NCI-H2081 (cell line): ENCODE measurements at places on chromosomes 13 and 19.

DNA sequence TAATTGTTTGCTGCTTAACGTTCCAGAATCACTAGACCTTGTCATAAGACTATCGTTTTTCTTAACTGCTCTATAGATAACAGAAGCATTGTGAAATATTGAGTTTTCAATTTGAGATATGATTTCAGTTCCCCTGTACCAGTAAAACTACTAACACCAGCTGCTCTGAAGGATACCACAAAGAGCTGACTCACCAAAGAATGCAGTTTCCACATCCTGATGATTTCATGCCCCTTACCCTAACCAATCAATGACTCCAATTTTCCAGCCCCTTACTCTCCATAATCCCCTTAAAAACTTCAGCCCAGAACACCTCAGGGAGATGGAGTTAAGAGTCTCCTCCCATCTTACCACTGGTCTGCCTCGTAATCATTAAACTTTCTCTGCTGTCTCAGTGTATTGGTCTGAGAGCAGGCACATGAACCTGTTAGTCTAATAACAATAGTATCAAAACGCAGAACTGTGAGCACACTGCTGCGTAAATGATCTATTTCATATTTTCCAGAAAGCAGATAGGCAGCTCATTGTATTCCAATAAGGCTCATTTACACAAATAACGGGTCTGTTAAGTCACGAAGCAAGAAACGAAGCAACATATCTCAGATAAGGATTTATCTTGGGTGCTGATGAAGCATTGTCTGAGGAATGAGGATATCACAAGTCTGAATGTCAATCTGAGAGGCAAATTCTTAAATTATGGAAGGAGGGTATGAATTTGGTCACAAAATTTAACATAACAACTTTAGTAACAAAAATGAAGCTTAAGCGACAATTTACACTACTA lies 14.1 kb upstream of the CCNA1 start:
- DNase-seq: no peak

- DNase-seq: peak; percentile 83
Measured at GRCh38 chr19:48674921-48675824, 2.4 kb upstream of the NTN5 start.

DNA sequence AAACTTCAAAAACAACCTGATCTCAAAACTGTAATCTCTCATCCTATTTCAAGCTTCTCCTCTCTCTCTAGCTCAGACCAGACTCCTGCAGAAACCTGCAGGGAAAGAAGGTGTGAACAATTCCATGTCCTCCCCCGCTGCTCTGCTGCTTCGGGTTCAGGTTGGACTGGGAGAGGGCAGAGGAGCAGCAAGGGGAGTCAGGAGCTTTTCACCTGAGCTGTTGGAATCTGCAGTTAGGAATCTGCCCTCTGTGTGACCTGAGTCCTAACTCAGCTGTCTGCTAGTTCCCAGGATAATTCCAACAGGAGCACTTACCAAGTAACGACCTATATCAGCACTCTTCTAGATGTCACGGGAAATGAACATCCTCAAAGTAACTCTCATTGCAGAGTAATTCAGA lies 118.3 kb downstream of the DNAJC15 start:
- no peak for DNase-seq

DNA sequence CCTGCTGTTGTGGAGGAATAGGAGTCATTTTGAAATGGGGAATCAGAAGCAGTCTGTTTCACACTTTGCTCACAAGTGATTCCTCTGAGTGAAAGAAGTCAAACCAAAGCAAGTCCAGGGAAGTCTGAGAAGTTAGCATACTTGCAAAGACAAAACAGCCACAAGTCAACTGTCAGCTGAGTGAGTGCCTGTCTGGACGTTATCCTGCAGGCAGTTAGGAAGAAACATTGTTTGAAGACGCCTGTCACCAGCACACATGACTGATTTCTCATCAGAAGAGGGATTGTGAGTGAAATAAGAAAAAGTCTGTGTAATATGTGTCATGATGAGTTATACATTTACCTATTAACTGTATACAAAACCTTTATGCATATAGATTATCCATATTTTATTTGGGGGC lies 153.5 kb downstream of the KCNRG start:
- DNase-seq: no peak

DNA sequence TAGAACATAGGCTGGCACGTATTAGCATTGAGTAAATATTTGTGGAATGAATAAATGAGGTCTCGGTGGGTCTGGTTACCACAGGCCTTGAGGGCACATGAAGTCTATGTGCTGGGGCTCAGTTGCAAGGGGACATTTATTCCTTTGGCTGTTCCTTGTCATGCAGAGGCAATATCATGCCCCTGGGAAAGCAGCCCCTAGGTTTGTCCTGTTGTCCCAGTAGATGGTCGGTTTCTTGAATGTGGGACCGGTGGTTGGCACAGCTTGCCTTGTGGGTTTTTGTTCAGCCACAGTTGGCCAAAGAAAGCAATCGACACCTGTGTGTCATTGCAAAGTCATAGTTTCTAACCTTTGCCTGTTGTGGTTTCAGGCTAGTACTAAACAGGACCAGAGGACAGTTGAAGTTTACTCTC lies 24.7 kb upstream of the GPR183 start:
- DNase-seq: no peak

- DNase-seq: no peak
Measured at GRCh38 chr13:80117515-80117914, 223.4 kb downstream of the SPRY2 start.

GRCh38 chr13:58712191-58712590 lies 1080.6 kb downstream of the PCDH17 start:
- DNase-seq: no peak

- DNase-seq: no peak
Measured at GRCh38 chr19:16520986-16521624, 21.1 kb downstream of the CHERP start.

DNA sequence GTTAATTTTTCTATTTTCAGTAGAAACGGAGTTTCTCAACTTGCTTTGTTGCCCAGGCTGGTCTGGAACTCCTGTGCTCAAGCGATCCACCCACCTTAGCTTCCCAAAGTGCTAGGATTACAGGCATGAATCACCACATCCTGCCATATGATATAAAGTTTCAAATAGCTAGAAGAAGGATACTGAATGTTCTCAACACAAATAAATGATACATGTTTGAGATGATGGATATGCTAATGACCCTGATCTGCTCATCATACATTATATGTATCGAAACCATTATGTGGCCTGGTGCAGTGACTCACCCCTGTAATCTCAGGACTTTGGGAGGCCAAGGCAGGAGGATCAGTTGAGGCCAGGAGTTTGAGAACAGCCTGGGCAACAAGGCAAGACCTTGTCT lies 11.5 kb downstream of the CIB3 start:
- no peak for DNase-seq

GRCh38 chr13:40982772-40983171 lies 36.3 kb downstream of the ELF1 start:
- DNase-seq: no peak

DNA sequence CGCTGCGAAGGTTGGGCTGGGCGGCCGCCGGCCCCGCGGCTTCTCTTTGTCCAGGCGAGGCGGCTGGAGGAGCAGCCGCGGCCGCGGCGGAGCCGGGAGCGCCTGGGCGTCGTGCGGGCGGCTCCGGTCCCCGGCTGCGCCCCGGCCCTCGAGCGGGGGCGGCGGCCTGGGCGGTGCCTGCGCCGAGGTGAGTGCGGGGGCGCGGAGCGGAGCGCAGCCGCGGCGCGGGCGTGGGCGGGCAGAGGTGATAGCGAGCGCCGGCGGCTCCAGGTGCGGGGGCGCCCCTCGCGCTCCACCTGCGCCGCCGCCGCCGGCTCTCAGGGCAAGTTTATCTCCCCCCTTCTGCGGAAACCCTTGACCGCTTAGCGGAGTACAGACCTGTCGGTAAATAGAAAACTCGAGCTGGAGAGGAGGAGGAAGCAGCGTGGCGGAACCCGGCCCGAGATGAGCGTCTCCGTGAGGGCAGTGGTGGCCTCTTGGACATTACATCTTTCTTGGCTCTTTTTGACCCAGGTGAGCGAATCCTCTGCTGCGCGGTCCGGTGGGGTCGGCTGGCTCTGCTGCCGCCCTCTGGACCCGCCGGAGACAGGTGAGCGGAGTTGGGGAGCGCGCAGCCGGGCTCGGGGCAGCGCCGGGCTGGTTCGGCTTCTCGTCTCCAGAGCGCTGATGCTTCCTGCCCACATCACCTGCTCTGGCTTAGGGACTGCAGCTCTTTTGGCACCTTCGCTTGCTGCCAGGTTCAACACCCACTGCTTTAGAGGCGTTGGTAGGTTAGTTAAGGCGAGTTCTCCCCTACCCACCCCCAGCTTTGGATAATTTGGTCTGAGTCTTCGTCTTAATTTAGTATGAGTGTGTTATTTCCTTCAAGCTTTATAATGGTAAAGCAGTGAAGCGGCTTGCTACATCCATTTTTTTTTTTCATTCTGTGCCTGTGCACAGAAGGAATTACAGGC lies at the start of gene MTUS2:
TSS of gene MTUS2 (plus strand) at position 241 of the 953 bp plus-strand sequence.
- no peak for DNase-seq

DNA sequence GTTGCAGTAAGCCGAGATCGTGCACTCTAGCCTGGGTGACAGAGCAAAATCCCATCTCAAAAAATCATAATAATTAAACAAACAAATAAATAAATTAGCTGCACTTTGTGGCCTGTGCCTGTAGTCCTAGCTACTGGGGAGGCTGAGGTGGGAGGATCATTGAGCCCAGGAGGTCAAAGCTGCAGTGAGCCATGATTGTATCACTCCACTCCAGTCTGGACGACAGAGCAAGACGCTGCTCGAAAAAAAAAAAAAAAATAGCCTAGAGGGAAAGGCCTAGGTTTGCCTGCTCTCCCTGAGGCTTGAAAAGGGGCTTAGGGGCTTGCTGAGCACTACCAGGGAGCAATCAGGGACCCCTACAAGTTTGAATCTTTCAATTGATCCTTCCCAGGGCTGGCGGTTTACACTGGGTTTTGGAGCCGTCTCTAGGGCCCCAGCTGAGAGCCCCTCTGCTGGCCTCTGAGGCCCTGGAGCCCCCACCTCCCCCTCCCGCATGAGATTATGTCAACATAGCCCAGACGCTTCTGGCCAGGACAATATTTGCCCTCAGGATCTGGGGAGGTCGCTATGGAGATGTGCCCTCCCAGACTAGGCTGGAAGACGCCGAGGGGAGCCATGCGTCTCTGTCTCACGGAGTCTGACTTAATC lies 10.4 kb upstream of the GIPR start:
- no peak for DNase-seq

GRCh38 chr13:46983881-46984280 lies 87.0 kb upstream of the HTR2A start:
- DNase-seq: no peak

DNA sequence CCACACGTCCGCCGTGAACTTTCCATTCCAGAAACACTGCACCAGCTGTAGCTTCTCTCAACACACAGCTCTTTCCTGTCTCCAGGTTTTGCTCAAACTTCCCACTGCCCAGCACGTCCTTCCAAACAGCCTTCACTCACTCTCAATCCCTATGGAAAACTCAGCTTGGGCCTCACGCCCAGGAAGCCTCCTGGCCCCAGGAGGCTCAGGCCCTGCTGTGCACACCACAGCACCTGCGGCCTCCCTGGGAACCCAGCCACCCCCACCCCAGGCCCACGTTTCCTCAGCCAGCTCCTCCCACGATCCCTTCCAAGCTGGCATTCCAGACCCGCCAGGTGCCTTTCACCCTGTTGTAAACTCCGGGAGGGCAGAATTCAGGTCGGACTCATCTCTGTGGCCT lies 35.2 kb downstream of the C13orf46 start:
- peak; percentile 13 for DNase-seq

- no peak for DNase-seq
Measured at GRCh38 chr19:10617409-10618121, 7.8 kb upstream of the SLC44A2 start.

GRCh38 chr19:3480383-3481091 lies at the start of gene SMIM24:
TSS of gene SMIM24 (minus strand) at chr19:3480525. CDS start at chr19:3480463, 62 bp downstream.
- no peak for DNase-seq

GRCh38 chr13:46642254-46642653 lies 89.3 kb downstream of the LRCH1 start:
- no peak for DNase-seq

GRCh38 chr13:50319635-50320255 lies 304.5 kb downstream of the KCNRG start:
- DNase-seq: no peak

DNA sequence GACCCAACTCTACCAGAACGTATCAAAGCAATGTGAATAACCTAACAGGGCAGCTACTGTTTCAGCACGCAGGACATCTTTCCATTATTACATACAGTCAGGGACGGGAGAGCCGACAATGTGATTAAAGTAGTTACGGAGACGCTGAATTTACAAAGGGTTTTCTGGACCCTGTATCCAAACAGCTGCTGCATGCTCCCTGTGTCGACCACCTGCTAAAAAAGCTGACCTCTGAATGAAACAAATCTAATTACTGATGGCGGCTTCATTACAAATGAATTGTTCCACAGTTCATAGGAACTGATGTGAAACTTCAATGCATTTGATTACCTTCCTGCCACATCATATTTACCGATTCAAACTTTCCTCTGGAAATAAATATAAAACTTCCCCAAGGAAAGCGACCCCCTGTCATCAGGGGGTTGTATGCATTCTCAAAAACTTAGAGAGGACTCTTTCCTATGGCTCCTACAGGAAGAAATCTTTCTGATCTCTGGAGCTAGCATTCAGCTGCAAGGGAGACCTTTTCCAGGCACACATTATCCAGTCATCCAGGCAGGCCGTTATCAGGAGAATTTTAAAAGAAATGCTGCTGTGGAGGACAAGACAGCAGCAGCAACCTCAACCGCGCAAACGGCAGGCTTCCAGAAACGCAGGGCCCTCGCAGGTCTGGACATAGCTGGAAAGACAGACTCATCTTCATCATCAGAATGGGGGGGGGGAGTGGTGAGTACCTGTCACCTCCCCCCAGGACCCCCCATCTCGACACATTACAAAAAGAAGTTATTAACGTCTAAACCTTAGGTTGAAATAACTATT lies 3.1 kb downstream of the EFNB2 start:
- DNase-seq: no peak

DNA sequence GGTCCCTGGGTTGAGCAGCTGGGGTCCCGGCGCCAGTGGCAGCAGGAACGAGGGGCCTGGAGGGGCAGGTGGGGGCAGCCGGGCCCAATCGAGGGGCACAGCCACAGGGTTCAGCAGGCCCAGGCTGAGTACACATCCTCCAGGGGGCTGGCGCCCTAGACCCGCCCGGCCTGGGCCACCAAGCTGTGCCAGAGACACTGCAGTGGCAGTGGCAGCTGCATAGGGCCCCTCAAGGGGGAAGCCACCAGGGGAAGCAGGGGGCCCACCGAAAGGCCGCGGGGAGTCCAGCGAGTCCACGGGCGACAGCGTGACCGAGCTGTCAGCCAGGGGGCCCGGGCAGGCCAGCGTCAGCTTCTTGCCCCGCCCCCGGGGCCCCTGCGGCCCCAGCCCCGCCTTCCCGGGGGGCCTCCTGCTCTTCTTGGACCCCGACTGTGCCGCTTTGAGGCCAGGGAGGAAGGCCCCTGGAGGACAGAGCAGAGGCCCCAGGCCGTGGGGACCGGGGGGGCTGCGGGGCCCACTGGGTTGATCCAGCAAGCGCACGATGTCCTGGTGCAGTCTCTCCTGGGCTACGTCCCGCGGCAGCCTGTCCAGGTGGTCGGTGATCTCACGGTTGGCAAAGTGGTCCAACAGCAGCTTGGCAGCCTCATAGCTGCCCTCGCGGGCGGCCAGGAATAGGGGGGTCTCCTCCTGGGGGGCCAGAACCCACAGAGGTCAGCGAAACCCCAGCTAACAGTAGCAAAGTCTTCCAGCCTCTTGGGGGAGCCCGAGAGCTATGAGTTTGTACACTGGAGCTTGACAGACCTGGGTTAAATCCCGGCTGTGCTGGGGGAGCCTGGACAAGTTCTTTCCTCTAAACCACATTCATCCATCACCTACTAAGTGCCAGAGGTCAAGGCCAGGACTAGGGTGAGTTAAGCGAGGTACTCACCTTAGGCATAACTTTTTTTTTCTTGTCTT lies 39.5 kb downstream of the NOTCH3 start:
- peak; percentile 31 for DNase-seq
